ENCODE measurements at places on chromosomes 11 and 22.
A peak's percentile ranks its signal among the peaks of the same experiment; 100 is the strongest.

DNA sequence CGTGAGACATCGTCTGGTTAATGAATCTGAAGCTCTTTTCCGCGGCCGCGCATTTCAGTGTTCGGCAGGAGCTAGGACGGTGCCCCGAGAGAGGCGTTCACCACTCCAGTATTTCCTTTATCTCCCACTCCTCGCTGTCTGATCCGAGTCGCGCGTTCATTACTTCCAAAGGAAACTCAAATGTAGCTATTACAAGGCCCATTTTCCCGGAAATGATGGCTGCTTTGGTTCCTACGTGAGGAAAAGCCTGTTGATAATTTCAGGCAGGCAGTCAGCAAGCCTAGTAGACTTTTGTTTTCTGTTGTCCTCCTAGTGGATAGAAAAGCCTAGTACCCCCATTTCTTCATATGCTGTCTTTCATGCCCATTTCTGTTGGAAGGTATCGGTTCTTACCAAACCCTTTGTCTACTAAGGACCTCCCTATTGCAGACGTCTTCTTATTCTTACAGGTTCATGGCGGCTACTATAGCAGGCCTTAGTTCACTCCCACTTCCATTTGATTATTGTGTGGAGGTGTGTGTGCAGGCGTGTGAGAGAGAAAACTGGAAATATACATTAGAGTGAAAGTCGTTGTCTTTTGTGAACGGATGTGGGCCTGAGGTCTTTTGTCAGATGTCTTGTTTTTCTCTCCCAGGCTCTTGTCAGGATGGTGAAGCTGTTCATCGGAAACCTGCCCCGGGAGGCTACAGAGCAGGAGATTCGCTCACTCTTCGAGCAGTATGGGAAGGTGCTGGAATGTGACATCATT, 737 bp downstream of the RBM4 start:
- DNase-seq = peak; percentile 7

- no peak for DNase-seq
These were observed 325.3 kb upstream of the LRRC4C start for GRCh38 chr11:41784513-41785335.

DNA sequence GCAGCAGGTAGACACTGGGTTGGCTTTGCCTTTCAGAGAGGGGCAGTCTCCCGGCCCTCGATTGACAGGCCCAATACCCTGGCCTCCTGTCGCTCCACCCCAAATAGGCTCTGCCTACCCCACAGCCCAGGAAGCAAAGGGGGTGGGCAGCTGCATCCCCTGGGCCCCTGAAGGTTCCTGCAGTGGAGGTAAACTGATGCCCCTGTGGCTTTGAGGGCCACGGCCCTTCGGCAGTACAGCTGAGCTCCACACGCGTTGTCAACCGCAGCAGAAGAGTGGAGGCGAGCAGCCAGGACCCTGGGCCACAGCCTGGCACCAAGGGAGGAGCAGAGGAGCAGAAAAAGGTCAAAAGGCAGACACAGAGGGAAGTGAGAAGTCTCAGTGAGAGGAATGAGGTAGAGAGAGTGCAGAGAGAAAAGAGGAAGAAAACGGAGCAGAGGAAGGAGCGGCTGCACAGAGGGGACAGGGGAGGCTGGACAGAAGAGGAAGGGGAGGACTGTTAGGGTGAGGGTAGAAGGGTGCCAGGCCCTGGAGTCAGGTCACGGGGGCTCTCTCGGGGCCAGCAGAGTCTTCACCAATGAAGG, 64.0 kb downstream of the SLC22A12 start:
- DNase-seq = no peak

GRCh38 chr11:72981080-72981479, 161.0 kb downstream of the FCHSD2 start:
- DNase-seq = no peak

- no peak for DNase-seq
These were observed 22.2 kb downstream of the LARGE1 start for GRCh38 chr22:33898121-33898520.

GRCh38 chr11:13280092-13280722, 2.6 kb downstream of the BMAL1 start:
- no peak for DNase-seq

DNA sequence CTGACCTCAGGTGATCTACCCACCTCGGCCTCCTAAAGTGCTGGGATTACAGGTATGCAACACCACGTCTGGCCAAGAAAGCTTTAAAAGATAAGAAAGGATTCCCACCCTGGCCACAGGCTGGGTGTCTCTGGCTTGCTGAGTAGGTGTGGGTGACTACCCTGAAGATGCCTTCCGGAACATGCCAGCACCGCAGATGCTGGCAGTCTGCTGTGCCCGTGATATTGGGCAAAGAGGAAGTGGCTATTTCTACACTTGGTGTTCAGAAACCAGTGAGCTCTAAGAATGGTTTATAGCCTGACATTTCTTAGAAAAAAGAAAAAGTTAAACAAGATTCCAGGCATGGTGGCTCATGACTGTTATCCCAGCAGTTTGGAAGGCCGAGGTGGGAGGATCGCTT, 6.1 kb downstream of the MRPL11 start:
- DNase-seq = no peak
